ENCODE measurements at places on chromosomes 12 and 14.

GRCh38 chr12:12718853-12719252 is 1.7 kb downstream of the CDKN1B start:
- no peak for DNase-seq

GRCh38 chr12:71306808-71307207 is 132.8 kb upstream of the LGR5 start:
- DNase-seq: no peak

- DNase-seq: no peak
Measured at GRCh38 chr14:22597771-22598098, 365 bp upstream of the ABHD4 start.

GRCh38 chr12:132108211-132108832 is 35.8 kb downstream of the DDX51 start:
- DNase-seq: peak; percentile 43

DNA sequence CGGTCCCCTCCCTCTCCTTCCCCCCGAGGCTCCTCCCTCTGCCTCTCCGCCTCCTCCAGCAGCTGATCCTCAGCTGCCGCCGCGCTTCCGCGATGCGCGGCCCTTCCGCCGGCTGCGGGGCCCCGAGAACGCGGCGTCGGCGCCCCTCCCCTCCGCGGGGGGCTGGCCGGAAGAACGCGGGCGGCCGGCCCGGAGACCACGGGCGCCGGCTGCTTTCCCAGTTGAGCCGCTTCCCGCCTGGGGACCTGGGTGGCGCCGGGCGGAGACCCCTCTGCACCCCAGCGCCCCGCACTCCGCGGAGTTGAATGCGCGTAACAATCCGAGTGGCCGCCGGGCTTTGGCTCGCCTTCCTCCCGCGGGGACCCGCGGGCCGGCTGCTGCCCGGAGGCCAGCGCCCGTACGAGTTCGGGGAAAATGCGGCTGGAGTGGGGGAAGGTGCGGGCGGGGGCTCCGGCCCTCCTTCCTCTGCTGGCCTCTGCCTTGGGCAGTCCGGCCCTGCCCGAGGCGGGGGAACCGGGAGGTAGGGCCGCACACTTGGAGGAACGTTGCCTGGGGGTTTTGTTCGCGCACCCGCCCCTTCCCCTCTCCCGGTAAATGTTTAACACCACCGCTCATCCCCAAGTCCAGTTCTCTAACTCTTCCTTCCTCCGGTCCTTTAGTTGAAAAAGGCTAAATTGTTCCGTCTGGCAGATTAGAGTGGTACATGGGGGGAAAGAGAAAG is 393 bp upstream of the DCAF5 start:
- peak; percentile 27 for DNase-seq

GRCh38 chr12:98736352-98737321 is 91.5 kb downstream of the APAF1 start:
- no peak for DNase-seq

- DNase-seq: no peak
Measured at GRCh38 chr12:9607716-9608115, at the start of gene KLRB1. TSS of gene KLRB1 (minus strand) at chr12:9607916. CDS start at chr12:9607839, 77 bp downstream.

DNA sequence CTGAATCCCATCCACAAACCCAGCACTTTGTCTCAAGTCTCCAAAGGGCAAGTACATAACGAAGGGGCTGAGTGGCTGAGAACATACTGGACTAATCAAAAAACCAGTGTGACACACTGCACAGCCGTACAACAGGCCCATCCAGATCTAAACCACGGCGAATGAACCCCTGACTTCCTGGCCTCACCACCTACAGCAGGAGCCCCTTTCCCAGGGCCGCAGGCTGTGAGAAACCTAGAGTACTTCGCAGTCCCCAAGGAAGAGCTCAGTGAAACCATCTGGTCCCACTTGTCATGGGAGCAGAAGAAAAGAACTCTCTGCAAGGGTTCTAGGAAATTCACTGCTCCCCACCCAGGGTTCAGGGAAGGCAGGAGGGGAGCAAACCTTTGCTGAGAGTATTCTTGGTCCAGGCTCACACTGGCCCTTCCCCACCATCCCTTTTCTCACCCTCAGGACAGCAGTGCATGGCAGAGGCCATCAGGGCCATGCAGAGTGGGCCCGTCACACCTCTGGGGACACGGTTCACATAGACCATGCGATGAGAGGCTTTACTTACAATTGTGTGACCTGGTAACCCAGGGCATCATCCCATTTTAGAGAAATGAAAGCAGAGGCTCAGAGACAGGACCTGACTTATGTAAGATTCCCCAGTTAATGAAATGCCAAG is 192.8 kb downstream of the BCL11B start:
- DNase-seq: no peak

GRCh38 chr14:68469208-68469713 is 323.6 kb downstream of the ZFP36L1 start:
- DNase-seq: no peak

- no peak for DNase-seq
Measured at GRCh38 chr12:109915171-109916040, 15.3 kb downstream of the TCHP start.

DNA sequence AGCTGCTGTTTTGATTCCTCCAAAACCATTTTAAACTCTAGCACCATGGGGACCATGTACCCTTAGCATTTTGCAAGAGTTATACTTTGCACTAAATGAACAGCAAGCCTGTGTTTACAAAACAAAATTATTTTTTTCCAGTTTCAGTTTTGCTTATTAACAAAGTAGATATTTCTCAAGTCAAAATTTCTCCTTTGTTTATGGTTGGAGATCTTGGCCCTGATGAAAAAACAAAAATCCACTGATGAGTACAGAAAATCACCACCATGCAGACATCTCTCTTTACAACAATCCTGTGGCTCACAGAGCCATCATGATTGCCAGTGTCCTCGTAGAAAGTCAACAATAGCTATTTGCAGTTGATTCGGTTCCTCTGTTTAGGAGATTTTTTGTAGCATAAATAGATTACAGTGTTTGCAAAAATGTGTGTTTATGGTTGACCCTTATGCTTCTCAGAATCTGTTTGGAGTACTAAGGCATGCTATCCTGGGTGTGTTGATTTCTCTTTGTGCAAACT is 201.1 kb upstream of the NUDT4 start:
- DNase-seq: no peak

- no peak for DNase-seq
Measured at GRCh38 chr14:43687921-43688320, 819.2 kb downstream of the FSCB start.

- no peak for DNase-seq
Measured at GRCh38 chr14:57168138-57168679, 100.5 kb downstream of the EXOC5 start.

GRCh38 chr14:32576088-32576795 is 247.1 kb downstream of the AKAP6 start:
- DNase-seq: peak; percentile 59

- no peak for DNase-seq
Measured at GRCh38 chr12:33609910-33610309, 170.3 kb upstream of the SYT10 start.

DNA sequence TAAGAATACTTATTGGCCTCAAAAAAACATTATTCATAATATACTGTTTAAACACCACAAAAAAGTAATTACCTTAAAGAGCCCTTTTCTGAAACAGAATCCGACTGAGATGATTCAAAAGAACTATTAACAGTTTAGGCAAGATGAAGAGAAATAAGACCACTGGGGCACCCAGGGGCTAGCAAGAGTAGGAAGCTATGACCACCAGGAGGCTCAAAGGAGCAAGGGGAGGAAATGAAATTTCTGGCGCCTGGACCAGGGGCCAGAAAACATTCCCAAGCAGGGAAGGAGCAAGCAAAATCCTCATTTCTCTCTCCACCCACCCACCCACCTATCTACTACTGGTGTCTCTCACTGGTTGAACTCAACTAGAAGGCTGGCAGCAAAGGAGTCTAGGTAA is 6.3 kb upstream of the DCAF4 start:
- DNase-seq: no peak

GRCh38 chr14:34496679-34497513 is 34.9 kb upstream of the SPTSSA start:
- DNase-seq: peak; percentile 75

DNA sequence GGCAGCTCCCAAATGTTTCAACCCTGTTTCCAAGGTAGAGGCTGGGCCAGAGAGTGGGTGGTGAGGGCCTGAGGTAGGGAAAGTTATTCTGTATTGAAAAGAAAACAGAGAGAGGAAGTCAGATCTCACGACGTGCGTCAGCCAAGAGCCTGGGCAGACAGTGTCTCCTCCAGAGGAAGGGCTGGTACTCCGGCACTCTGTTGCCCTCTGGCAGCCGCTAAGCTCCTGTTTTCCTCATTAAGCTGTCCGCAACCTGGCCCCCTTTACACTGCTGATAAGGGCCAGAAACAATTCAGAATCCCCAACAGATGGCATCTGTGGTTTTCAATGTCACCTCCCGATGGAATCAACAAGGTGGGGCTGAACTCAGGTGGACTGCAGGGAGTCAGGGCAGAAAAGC is 26.0 kb upstream of the LTBP2 start:
- DNase-seq: no peak

GRCh38 chr12:52436000-52436827 is 2.0 kb upstream of the KRT75 start:
- no peak for DNase-seq

- DNase-seq: no peak
Measured at GRCh38 chr12:46458500-46459102, 86.0 kb upstream of the SLC38A2 start.

GRCh38 chr12:53674977-53675700 is 744 bp downstream of the ATP5MC2 start:
- no peak for DNase-seq
